ENCODE measurements at places on chromosomes 16 and 17.
A peak's percentile ranks its signal among the peaks of the same experiment; 100 is the strongest.

DNA sequence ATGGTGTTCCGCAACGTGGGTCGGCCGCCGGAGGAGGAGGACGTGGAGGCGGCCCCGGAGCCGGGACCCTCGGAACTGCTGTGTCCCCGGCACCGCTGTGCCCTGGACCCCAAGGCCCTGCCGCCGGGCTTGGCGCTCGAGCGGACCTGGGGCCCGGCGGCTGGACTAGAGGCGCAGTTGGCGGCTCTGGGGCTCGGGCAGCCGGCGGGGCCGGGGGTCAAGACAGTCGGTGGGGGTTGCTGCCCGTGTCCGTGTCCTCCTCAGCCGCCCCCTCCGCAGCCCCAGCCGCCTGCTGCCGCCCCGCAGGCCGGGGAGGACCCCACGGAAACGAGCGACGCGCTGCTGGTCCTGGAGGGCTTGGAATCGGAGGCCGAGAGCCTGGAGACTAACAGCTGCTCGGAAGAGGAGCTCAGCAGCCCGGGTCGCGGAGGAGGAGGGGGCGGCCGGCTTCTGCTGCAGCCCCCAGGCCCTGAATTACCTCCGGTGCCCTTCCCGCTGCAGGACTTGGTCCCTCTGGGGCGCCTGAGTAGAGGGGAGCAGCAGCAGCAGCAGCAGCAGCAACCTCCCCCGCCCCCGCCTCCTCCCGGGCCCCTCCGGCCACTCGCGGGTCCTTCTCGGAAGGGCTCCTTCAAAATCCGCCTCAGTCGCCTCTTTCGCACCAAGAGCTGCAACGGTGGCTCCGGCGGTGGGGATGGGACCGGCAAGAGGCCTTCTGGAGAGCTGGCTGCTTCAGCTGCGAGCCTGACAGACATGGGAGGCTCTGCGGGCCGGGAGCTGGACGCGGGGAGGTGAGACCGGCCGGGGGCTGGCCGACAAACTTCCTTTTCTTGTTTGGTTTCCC is 821 bp downstream of the SOCS7 start:
- peak; percentile 50 for DNase-seq

- no peak for DNase-seq
Measured at GRCh38 chr17:65696739-65697394, 135.4 kb upstream of the AXIN2 start.

GRCh38 chr16:72639494-72639893 is 408.4 kb downstream of the ZFHX3 start:
- DNase-seq: no peak

DNA sequence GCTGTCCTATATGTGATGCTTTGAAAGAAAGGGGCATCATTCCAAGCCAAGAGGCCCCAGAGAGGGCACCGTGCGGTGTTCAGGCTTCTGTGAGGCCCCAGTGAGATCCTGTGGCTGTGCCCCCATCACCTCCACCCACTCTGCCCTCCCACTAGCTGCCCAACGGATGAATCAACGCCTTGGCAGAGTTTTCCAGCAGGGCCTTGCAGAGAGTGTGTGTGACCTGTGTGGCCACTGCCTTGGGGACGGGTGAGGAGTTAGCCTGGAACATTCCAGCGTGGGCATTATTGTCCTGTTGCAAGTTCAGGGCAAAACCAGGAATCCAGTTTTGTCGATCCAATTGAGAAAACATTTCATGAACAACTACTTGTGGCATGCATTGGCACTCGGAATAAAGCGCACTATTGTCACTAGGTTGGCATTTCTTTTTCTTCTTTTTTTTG is 53.7 kb downstream of the SF3B3 start:
- no peak for DNase-seq

DNA sequence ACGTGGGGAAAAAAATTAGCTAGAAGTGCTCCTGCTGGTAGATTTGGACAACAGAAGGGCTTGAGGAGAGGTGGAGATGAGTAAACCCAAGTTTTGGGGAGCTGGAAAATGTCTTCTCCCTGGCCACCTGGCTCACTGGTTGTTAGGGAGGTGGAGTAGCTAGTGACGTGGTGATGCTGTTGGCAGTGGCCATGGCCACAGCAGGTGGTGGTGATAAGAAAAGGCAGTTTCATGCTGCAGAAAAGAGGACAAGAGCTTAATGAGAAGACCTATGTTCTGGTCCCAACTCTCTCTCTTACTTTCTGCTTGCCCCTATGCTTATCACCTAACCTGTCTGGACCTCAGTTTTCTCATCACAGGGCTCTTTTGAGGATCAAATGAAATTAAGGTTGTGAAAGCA is 223.5 kb upstream of the N4BP1 start:
- DNase-seq: no peak

GRCh38 chr16:23534868-23535860 is 22.0 kb downstream of the EARS2 start:
- peak; percentile 55 for DNase-seq

- DNase-seq: no peak
Measured at GRCh38 chr16:66159987-66160386, 206.5 kb upstream of the CDH5 start.

DNA sequence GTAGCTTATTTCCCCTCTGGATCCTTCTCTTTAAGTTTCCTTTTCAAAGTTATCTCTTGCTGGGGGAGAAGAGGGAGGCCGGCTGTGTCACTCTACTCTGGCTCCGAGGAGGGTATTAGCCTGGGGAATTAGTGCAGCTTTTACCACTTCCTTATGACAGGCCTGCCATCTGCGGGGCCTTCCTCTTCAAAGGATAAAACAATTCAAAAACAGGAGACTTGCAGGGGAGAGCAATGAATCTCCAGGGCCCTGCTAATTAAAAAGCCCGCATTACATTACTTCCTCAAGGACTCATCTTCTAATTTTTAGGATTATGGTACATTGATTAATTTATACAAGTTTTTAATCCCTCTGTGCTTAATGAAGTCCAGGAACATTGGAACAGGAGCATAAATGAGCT is 190.9 kb upstream of the CDH5 start:
- no peak for DNase-seq

DNA sequence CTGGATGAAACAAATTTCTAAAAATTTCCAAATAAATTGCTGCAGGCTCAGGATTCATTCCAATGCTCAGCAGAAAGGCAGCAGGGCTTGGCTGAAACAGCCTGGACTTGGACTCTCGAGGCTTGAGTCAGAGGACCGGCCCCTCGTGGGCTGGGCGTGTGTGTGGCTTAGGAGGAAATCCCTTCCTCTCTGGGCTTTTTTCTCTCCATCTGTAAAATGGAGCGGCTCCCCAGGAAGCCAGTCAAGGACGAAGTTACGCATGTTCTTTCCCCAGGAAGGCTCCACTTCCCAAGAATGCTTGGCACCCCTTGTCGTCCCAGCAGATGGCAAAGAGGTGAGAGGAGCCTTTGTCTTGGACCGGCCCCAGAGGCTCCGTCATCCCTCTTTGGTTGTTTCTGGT is 13.5 kb downstream of the SLC46A1 start:
- DNase-seq: no peak

- DNase-seq: no peak
Measured at GRCh38 chr16:29898804-29899515, 390 bp downstream of the SEZ6L2 start.

DNA sequence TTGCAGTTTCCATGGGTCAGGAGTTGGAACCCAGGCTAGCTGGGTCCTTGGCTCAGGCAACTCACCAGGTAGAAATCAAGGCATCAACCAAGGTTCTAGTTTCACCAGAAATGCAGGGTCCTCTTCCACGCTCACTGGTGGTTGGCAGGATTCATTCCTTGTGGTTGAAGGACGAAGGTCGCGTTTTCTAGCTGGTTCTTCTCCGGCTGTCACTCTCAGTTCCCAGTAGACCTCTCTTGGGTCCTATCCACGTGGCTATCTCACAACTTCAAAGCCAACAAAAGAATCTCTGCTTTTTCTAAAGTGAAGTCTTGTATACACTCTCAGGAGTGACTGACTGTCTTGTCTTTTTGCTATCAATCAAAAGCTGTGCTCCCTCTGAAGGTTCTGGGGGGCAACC is 146.3 kb upstream of the NOL11 start:
- DNase-seq: no peak

DNA sequence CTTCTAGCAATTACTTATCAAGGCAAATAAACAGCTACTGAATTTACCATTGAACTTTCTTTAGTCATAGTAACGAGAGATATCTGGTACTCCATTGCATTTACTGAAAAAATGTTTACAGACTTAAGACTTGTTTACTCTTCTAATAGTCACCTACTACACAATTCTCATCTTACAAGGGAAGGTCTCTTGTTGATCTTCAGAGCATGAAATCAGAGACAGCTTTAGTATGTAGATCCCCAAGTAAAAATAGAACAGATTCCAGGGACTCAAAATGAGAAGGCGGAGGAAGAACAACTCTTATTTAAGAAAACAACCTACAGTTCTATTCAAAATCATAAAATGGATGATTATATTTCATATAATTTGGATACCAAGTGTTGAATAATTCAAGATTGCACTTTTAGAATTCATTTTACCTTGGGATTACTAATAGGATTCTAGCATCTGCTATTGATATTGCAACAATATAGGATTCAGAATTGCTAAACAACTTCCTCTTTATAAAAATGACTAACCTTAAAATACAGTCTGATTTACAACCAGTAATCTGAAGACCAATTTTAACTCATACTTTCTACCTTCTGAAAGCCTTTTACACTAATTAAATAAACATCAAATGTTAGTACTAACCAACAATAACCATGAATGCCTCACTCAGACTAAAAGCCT is 20.8 kb downstream of the UBE2G1 start:
- no peak for DNase-seq
